ENCODE measurements at places on chromosomes 5 and 9.
A peak's percentile ranks its signal among the peaks of the same experiment; 100 is the strongest.

- DNase-seq = no peak
Measured at GRCh38 chr9:101795147-101795546, 56.7 kb upstream of the GRIN3A start.

GRCh38 chr9:137078701-137079400, 1.5 kb downstream of the UAP1L1 start:
- DNase-seq = no peak

DNA sequence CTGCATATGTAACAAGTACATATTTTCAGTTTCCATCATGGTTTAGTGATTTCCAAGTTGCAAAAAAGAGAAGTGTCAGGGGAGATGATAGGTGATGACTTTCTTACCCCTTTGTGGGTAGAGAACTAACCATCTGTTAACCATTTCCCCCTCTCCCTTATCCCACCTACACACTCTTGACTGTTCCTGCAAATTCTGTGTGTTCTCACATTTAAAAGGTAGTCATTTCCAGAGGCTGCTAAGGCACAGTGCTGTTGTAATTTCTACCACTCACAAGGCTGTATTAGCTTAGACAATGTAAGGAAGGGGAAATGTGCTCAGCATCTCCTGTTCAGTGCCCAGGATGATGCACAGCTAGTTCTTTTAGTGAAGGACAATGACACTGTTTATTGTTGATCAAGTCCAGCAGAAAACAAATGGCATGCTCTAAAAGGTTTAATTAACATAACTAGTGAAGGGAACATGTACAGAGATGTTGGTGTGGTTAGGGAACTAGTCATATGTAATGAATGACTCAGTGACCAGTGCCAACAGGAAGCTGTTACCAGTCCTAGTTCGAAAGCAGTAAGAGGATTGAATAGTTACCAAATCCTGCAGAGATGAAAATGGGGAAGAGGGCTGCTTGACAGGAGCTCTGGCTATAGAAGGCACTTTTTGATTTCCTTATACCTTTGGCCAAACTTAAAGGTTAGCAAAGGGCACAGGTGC, 165.1 kb downstream of the PLK2 start:
- DNase-seq = no peak

GRCh38 chr9:13597004-13597403, 317.5 kb upstream of the MPDZ start:
- no peak for DNase-seq

- no peak for DNase-seq
Measured at GRCh38 chr9:37251452-37251851, 131.1 kb downstream of the ZCCHC7 start.

- no peak for DNase-seq
Measured at GRCh38 chr9:14911046-14911445, 818 bp upstream of the FREM1 start.

DNA sequence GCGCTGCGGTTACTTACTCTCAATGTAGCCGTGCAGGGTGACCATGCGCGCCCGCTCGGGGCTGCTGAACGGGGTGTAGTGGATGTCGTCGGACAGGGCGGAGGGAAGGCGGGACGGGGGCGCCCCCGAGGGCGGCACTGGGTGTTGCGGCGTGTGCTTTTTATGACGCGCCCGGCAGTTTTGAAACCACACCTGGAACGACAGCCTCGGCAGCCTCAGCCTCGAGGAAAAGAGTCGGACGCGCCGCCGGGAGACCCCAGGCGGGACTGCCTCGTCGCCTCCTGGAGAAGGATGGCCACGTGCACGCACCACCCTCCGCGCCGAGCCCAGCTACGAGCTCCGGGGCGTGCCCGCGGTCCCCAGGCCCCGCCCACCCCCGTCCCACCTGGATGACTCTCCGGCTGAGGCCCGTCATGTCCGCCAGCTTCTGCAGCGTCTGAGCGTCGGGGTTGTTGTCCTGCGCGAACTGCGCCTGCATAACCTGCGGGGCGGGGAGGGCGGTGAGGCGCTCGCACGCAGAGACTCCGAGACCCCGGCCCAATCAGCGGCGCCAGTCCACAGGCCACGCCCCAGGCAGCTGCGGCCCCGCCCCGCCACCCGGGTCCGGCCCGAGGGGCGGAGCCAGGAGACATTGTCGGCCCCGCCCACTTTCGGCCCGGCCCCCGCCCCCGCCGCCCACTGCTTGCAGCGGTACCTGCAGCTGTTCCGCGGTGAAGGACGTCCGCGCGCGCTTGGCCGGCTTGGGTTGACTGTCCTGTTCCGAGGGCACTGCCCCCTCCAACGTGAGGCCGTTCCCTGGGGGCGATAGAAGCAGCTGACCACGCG, 15.0 kb downstream of the LHX6 start:
- DNase-seq = peak; percentile 78

DNA sequence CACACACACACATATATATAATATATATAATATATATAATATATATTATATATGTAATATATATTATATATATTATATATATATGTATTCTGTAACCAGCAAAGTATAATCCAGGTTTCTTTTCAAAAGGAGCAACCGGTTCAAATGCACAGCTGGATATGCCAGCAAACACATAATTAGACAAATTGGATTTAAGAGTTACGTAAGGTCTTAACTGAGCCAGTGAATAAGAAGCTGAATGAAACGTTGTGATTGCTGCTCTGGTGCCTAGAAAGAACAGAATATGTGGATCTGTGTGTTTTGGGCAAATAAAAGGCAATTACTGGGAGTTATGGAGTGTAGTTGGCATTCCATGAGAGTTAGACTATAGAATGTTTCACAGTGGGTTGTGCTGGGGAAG, 178.1 kb downstream of the SLF1 start:
- no peak for DNase-seq

DNA sequence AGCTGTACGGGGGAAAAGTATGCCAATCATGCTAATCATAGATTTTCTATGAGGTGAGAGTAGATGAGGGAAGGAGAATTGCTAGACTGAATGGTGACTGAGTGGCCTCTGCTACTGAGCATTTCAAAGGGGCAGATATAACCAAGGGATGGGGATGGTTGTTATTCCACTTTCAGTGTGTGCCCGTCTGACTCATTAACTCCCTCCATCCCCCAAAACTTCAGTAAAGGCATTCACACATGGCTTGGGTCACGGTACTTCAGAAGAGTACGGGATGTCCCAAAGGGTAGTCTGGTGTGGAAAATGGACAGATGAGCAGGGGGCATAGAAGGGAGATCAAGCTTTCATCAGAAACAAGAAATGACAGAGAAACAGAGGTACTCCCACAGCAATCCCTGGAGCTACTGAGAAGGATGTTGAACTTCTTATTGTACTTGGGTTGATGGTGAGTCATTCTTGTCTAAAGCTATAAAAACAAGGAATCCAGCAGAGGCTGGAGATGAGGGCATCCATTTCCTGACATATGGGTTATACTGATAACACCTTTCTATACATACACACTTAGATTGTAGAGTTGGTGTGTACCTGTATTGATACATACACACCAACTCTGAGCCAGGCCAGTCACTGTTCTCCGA, 8.9 kb upstream of the TLE4 start:
- no peak for DNase-seq

DNA sequence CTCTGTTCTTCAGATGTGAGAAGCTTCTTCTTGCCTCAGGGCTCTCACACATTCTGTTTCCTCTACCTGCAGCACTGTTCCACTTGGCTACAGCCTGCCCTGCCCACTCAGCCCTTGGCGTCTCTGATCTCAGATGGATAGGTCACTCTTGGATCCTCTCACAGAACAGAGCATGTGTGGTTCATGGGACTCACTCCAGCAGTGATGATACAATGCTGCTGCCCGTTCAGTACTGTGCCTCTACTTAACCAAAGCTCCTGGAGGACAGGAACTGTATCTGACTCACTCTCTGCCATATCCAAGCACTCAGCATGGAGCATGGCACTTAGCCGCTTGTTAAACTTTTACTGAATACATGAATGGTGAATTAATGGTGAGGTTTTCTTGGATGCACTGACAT, 3.4 kb upstream of the SPINK4 start:
- DNase-seq = no peak
